Activated CD4-positive, alpha-beta memory T cell treated with anti-CD3 and anti-CD28 coated beads for 36 hours (primary cell): ENCODE measurements at places on chromosomes 3 and 15. TPM values are rescaled to one million over a fixed set of nuclear protein-coding genes. Genes with fewer than 3 reads are reported as not detected.

GRCh38 chr3:155861476-155862183, 7.4 kb upstream of the SLC33A1 start:
- no peak for DNase-seq
- H3K27ac ChIP-seq: peak overlapping the region; percentile 79
- no peaks in the 10 kb centered on the region for H3K27me3 ChIP-seq

DNA sequence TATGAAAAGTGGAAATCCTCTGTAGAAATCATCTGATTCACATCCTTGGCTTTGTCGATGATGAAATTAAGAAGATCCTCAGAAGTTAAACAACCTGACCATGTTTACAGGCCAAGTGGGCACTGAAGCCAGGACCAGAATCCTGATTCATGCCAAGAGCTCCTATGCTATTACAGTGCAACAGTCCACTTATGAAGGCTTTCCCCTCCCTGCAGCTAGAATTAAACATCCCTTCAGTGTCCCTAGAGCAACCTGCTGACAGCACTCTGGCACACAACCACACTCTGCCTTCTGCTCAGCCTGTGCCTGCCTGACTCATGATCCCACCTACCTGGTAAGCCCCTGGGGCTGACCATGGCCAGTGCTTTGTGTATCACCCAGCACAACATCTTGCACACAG, 33.8 kb downstream of the TXNRD3 start:
- no peaks in the 10 kb centered on the region for H3K4me1 ChIP-seq
- peaks cover 1% of the 10 kb centered on the region for H3K36me3 ChIP-seq
- no peak for DNase-seq
- H3K27me3 ChIP-seq: no peaks in the 10 kb centered on the region
- H3K27ac ChIP-seq: no peak overlapping the region

DNA sequence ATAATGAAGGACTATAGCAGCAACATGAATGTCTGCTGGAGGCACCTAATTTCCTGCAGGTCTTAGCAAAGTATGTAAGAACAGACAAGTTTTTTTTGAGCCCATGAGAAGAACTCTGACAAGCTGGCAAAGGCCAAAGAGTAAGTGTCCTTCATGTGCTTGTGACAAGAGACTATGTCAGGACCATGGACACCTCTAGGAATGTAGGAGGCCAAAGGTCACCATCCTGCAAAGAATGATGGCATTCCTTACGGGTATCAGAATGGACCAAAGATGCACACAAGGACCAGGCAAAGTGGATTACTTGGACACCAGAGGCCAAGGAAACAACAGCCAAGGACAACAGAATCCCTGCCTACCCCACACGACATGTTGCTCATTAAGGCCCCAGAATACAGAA, 858.5 kb upstream of the CFAP20DC start:
- no peak overlapping the region for H3K27ac ChIP-seq
- no peaks in the 10 kb centered on the region for H3K4me1 ChIP-seq
- no peak overlapping the region for H3K4me3 ChIP-seq

DNA sequence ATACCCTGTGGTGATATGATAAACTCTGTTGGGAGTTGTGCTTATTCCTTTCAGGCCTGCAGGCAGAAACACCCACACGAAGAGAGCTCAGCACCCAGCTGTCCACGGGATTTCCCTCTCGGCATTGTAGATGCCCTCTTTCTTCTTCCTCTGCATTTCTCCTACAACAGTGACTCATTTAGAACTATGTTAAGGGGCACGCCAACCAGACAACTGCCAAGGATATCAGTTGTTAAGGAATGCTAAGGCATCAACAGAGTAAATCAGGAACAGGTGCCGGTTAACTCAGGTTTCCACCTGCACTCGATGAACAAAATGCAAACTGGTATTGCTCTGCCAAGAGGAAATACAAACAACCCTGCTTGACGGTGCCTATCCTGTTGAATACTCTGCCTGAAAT, 270.0 kb upstream of the PEX5L start:
- DNase-seq: no peak
- H3K27me3 ChIP-seq: no peaks in the 10 kb centered on the region
- H3K36me3 ChIP-seq: no peaks in the 10 kb centered on the region

DNA sequence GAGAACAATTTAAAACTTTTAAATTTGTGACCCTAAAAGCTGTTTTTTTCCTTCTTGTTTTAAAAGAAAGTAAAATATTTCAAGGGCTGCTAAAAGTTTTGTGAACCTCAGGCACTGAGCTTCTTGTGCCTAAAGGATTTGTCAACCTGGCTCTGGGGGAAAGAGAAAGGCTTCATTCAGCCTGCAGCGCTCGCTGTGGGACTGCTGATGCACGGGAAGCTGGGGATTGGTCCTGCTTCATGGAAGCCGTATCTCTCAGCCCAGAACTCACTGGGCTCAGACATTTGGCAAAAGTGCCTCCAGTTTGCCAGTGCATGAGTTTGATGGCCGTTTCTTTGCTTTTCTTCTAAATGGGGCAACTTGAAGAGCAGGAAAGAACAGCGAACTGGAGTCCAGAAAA, 30.8 kb downstream of the TPRG1 start:
- DNase-seq: no peak
- H3K4me3 ChIP-seq: no peak overlapping the region
- no peak overlapping the region for H3K27ac ChIP-seq
- peaks cover 1% of the 10 kb centered on the region for H3K36me3 ChIP-seq
- no peaks in the 10 kb centered on the region for H3K4me1 ChIP-seq

DNA sequence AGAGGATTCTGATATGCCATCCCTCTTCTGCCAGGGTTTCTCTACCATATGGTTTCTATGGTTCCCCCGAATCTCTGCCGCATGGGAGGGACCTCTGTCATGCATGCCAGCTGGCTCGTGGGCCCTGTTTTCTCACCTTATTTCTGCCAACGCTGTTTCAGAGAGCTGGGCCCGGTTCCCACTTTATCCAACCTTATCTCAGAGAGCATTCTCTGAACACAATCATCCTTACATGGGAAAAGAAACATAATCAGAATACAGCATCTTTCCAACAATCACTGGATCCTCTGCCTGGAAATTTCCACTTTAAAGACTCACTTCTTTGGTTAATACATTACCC, 234.5 kb upstream of the ZBTB20 start:
- H3K4me3 ChIP-seq: no peak overlapping the region
- no peaks in the 10 kb centered on the region for H3K36me3 ChIP-seq
- H3K27ac ChIP-seq: no peak overlapping the region

GRCh38 chr3:56778893-56779292, 22.9 kb downstream of the ARHGEF3 start:
- no peak for DNase-seq
- peaks cover 93% of the 10 kb centered on the region for H3K4me1 ChIP-seq
- no peaks in the 10 kb centered on the region for H3K27me3 ChIP-seq
- no peak overlapping the region for H3K4me3 ChIP-seq
- peaks cover 8% of the 10 kb centered on the region for H3K36me3 ChIP-seq

DNA sequence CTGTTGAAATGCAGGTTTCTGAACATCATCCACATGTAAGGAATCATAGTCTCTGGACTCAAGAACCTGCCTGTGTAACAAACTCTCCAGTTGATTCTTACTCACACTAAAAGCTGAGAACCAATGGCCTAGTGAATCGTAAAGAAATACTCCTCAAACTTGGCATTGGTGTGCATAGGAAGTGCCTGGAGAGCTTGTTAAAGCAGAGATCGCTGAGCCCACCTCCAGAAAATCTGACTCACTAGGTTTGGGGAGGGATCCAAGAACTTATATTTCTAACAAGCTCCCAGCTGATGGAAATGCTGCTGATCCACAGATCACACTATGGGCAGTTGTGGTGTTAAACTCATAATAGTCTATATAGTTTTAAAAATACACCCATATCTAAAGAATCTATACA, 55.8 kb upstream of the LMCD1 start:
- no peak overlapping the region for H3K27ac ChIP-seq
- H3K36me3 ChIP-seq: no peaks in the 10 kb centered on the region
- no peaks in the 10 kb centered on the region for H3K4me1 ChIP-seq
- H3K4me3 ChIP-seq: no peak overlapping the region

GRCh38 chr3:192413461-192413860, 313.9 kb downstream of the FGF12 start:
- peaks cover 1% of the 10 kb centered on the region for H3K36me3 ChIP-seq
- H3K27ac ChIP-seq: no peak overlapping the region
- H3K4me1 ChIP-seq: peaks cover 1% of the 10 kb centered on the region
- DNase-seq: no peak
- peaks cover 28% of the 10 kb centered on the region for H3K27me3 ChIP-seq

DNA sequence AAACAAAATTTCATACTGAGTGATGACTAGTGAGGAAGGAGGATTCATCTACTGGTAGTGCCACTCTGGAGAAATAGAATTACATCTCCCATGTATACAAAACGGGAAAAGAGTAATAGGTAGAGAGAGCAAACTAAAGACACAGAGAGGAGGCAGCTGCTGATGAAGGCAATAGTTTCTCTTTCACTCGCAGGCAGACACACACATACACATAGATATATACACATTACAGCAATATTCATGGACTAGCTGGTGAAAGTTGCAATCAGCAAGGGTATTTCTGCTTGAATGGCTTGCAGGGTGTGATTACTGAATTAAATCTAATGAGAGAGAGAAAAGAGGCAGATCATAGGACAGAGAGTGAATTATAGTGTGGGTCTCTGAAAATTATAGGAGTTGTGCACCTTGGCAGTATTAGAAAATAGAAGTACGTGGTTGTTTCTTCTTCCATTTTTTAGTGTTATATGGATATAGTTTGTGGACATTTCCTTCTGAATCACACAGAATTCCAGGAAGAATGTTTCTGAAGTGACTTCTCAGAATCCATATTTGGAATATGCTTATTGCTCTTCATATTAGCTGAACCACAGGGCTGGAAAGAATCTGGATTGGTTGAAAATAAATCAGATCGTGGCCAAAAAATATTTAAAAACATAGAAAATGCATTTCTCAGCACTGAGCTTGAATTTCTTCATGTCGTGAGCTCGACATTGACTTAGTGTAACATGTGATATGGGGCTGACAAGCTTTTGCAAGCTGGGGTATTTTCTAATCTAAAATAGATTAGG, 991.2 kb downstream of the TUSC7 start:
- H3K36me3 ChIP-seq: no peaks in the 10 kb centered on the region
- no peak overlapping the region for H3K4me3 ChIP-seq
- H3K27me3 ChIP-seq: no peaks in the 10 kb centered on the region
- no peak overlapping the region for H3K27ac ChIP-seq
- no peaks in the 10 kb centered on the region for H3K4me1 ChIP-seq

DNA sequence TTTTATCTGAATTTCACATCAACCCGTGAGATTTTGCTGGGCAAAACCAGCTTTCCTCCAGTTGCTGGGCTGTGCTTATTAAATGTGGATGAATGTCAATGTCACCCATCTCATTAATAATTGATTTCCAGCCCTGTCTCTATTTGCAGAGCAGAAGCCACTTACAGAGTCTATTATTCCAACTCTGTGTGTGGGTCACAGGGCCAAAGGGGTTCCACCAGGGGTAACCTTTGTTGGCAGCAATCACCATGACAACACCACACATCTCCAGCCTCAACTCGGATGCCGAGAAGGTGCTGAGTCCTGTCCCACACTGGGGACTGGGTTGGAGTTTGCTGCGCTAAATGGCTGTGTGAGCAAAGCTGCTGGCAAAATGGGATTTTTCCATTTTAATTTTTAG, 51.1 kb upstream of the WNT5A start:
- H3K27me3 ChIP-seq: no peaks in the 10 kb centered on the region
- H3K4me1 ChIP-seq: no peaks in the 10 kb centered on the region
- no peak overlapping the region for H3K4me3 ChIP-seq

- no peak for DNase-seq
- H3K4me3 ChIP-seq: no peak overlapping the region
- no peaks in the 10 kb centered on the region for H3K36me3 ChIP-seq
- H3K4me1 ChIP-seq: no peaks in the 10 kb centered on the region
Observed at GRCh38 chr3:78041486-78041885, 1001.6 kb downstream of the ROBO2 start.

GRCh38 chr3:120767106-120767505, 24.6 kb downstream of the GTF2E1 start:
- no peak overlapping the region for H3K27ac ChIP-seq
- peaks cover 39% of the 10 kb centered on the region for H3K4me1 ChIP-seq
- no peak for DNase-seq
- H3K27me3 ChIP-seq: no peaks in the 10 kb centered on the region
- peaks cover 4% of the 10 kb centered on the region for H3K36me3 ChIP-seq

- no peaks in the 10 kb centered on the region for H3K36me3 ChIP-seq
- H3K4me3 ChIP-seq: no peak overlapping the region
- DNase-seq: no peak
- peaks cover 10% of the 10 kb centered on the region for H3K27me3 ChIP-seq
- no peak overlapping the region for H3K27ac ChIP-seq
Observed at GRCh38 chr3:133887803-133888703, 7.6 kb downstream of the RAB6B start.

DNA sequence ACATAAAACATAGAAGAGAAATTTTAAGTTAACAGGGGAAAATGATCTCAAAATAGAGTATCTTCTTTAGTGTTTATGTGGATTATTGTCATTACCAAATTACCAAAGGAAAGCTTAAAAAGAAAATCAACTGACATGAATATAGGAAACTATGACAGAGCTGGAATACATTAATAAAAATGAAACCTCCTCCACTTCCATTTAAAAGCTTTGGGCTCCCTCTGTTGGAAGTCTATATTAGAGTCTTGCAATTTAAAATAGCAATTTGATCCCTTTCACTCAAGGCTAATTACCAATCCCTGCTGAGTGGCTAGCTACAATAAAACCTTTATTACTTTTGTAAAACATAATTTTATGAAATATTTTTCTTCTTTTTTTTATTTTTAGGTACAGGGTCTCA, 61.4 kb upstream of the IMPG2 start:
- H3K36me3 ChIP-seq: peaks cover 6% of the 10 kb centered on the region
- no peak for DNase-seq
- H3K4me3 ChIP-seq: no peak overlapping the region

DNA sequence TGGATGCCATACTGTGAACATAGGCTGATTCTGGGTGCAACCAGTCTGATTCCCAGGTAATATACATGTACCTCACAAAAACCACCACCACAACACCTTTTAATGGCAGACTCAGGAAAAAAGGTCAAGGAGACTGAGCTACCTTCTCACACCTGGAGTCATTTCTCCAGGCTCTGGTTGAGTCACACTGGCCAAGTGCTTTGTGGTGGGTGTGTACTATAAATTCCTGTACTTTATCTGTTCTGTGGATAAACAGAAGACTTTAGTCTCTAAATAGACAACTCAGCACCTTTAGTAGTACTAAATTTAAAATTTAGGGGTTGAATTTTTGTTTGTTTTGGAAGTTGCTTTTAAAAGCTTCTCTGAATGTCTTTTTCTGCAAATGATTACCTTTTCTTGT, 46.7 kb downstream of the TOP2B start:
- H3K4me3 ChIP-seq: no peak overlapping the region
- no peak for DNase-seq
- peaks cover 35% of the 10 kb centered on the region for H3K36me3 ChIP-seq
- H3K27ac ChIP-seq: no peak overlapping the region
- no peaks in the 10 kb centered on the region for H3K27me3 ChIP-seq

The SLC28A2 gene
- not detected for total RNA-seq

The OXTR gene
- total RNA-seq: 1.1 TPM

The NMD3 gene
- 70.8 TPM for total RNA-seq

The MED12L gene
- 1.5 TPM for total RNA-seq

The ZNF80 gene
- total RNA-seq: 0.33 TPM

The FANCD2 gene
- total RNA-seq: 89.4 TPM

The NPAP1 gene
- not detected for total RNA-seq

The NANOGP8 gene
- total RNA-seq: not detected
